ENCODE measurements at places on chromosomes 1 and 21. TPM values are rescaled to one million over a fixed set of nuclear protein-coding genes. Genes with fewer than 3 reads are reported as not detected.

The VAV3 gene
- total RNA-seq: 0.34 TPM

The CA14 gene
- total RNA-seq: 42.6 TPM

DNA sequence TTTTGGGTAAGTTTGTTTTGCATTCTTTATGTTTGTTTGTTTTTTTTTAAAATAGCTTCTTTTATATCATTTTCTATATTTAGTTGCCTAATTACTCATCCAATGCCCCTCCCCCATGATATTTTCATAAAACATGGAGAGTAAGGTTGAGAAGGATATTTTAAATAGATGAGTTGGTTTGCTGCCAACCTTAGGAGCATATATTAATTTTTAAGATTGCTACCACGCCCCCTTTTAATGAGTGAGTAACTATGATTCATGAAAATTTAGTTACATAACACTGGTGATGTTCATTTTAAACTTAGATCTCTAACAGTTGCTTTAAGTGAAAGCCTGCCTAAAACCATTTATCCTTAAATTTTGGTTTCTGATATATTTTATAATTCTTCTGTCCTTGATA, 18.7 kb downstream of the TMEM50A start:
- DNase-seq: no peak

DNA sequence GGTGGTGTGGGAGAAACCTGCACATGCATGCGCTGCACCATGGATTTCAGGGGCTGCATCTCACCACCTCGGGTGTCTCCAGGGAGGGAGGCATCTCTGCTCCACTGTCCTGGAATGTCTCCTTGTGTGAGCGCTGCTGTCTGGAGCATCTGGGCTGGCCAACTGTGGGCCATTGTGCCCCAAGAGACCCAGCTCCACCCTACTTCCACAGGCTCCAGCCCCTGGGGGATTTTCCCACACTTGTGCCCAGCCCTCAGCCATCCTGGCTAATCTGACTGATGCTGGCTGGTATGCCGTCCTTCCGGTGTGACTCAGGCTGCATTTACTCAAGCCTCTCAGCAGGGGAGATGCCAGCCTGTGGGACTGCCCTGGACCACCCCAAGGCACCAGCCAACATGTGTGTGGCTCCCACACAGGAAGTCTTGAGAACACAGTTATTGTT, 62.0 kb downstream of the TRIM11 start:
- no peak for DNase-seq

Data from G401 (cell line).